Activated B cell treated with CpG ODN at 0.5 μM for 24 hours (primary cell): ENCODE measurements at places on chromosomes 6 and 20. TPM values are rescaled to one million over a fixed set of nuclear protein-coding genes. Genes with fewer than 3 reads are reported as not detected.

GRCh38 chr6:40583709-40584108, 3.5 kb downstream of the LRFN2 start:
- no peak for DNase-seq

The EEF1A1 gene
- total RNA-seq, result 19,962 and 22,096 TPM in 2 replicates

The FGD2 gene
- 362 and 435 TPM in 2 replicates for total RNA-seq

GRCh38 chr6:11585426-11586016, 48.0 kb downstream of the TMEM170B start:
- no peak for DNase-seq

DNA sequence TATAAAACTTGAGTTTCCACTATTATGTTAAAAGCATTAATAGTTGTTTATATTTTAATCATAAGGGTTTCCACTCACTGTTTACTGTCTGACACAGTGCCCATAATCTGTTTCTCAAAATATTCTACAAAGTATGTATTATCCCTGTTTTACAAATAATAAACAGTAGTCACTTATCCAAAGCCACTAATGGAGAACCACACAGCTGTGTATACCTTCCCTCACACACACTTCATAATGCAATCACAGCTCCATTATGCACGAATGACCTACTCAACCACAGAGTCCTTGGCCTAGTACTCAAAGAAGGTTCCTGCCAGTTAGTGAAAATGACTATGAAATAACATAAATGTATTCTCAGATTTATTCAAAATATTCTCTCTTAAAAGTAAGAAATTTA, 103.1 kb downstream of the EPB41L2 start:
- no peak for DNase-seq

The TMC2 gene
- not detected in 2 replicates for total RNA-seq

The OVOL2 gene
- not detected in 2 replicates for total RNA-seq

DNA sequence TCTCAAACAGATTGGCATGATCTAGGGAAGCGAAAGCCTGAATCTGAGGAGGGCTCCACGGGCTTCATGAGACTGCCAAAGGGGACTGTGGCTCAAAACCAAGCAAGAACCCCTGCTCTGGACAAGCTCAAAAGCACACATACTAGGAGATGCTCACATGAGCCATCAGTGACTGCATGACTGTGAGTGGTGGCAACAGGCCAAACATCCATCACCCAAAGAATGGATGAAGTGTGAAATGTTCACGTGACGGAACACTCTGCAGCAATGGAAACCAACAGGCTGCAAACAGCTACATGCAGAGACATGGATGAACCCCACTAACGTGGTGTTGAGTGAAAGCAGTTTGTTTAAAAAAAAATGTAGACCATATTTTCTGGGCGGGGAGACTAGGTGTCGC, 136.3 kb downstream of the PREX1 start:
- no peak for DNase-seq
